ENCODE measurements at places on chromosomes 13 and 19.

DNA sequence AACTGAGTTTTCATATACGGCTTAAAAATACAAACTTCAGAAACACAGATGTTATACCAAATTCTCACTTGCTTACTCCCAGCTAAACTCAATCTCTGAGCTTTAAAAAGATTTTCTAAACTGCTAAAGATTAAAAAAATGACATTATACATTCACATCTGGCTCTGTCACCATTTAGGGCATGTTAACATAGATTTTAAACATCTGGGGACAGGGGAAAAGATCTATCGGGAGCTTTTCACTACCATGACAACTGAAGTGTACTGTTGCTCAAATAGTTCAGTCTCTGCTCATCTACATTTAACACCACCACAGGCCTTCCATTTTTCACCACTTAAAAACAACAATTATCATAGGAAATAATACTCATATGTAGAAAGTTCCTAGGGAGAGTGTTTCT lies 190.8 kb downstream of the ENOX1 start:
- H3K27me3 ChIP-seq = no peaks in the 10 kb centered on the region
- H3K36me3 ChIP-seq = no peaks in the 10 kb centered on the region
- H3K4me1 ChIP-seq = no peaks in the 10 kb centered on the region
- DNase-seq = no peak

GRCh38 chr19:38617283-38617763 lies 430 bp downstream of the MAP4K1 start:
- no peak for DNase-seq
- peak overlapping the region; percentile 100 for H3K4me3 ChIP-seq
- no peaks in the 10 kb centered on the region for H3K27me3 ChIP-seq
- H3K36me3 ChIP-seq = peaks cover 69% of the 10 kb centered on the region
- H3K4me1 ChIP-seq = peaks cover 68% of the 10 kb centered on the region

DNA sequence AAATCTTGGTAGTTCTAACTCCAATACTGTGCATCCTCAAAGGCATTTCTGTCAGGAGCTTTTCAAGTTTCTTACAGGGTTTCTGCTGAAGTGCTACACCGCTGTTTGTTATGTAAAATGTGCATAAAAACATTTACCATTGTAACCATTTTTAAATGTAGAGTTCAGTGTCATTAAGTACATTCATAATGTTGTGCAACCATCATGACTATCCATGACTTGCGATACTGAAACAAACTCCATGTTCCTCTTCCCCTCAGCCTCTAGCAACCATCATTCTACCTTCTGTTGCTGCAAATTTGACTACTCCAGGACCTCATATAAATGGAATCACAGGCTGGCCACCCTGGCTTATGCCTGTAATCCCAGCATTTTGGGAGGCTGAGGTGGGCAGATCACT lies 14.4 kb upstream of the SLC25A42 start:
- H3K27me3 ChIP-seq = no peaks in the 10 kb centered on the region
- peaks cover 15% of the 10 kb centered on the region for H3K36me3 ChIP-seq
- no peaks in the 10 kb centered on the region for H3K4me1 ChIP-seq
- DNase-seq = no peak
- no peak overlapping the region for H3K4me3 ChIP-seq

GRCh38 chr19:23771761-23772674 lies 13.3 kb upstream of the ZNF681 start:
- no peaks in the 10 kb centered on the region for H3K36me3 ChIP-seq
- no peaks in the 10 kb centered on the region for H3K27me3 ChIP-seq
- no peak overlapping the region for H3K4me3 ChIP-seq
- no peaks in the 10 kb centered on the region for H3K4me1 ChIP-seq

DNA sequence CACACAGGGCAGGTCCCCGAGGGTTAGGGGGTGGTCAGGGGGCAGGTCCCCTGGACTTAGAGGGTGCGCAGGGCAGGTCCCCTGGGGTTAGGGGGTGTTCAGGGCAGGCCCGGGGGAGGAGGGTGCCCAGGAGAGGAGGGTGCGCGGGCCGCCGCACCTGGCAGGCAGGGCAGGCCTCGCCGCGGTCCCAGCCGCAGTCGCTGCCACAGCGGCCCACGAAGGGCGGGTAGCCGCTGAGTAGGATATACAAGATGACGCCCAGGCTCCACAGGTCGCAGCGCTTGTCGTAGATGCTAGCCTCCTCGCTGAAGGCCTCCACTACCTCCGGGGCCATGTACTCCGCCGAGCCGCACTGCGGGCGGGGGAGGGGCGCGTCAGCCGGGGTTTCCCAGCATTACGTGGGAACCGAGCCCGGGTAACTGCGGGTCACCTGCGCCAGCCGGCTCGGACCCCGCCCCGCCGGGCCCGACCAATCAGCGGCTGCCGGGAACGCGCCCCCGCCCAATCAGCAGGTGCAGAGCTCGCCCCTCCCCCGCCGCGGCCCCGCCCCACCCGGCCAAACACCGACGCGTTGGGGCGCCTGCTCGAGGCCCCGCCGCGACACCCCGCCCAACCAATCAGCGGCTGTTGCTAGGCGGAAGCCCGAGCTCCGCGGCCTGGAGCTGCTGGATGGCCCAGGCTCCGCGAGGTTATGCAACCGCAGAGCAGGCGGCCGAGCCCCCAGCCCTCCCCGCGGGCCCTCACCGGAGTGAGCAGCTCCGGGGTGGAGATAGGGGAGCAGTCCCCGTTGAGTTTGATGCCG lies 9.2 kb downstream of the MKNK2 start:
- peak overlapping the region; percentile 96 for H3K27ac ChIP-seq
- peak; percentile 99 for DNase-seq
- peaks cover 93% of the 10 kb centered on the region for H3K36me3 ChIP-seq
- peak overlapping the region; percentile 73 for H3K4me3 ChIP-seq
- peaks cover 12% of the 10 kb centered on the region for H3K4me1 ChIP-seq

DNA sequence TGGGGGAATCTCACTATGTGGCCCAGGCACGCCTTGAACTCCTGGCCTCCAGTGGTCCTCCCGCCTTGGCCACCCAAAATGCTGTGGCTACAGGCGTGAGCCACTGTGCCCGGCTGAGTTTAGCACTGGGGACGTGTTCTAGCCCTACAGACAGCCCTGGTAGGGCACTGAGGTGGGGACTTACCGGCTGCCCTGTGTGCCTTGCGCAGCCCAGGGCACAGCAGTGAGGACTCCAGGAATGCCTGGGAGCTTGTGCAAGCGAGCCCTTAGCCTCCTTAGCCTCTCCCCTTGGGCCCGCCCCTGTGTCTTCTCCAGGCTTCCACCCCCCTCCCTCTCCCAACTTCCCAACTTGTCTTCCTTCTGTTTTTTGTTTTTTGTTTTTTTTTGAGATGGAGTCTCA lies 21.0 kb downstream of the CCNE1 start:
- H3K27me3 ChIP-seq = no peaks in the 10 kb centered on the region
- H3K27ac ChIP-seq = no peak overlapping the region
- DNase-seq = no peak
- peaks cover 2% of the 10 kb centered on the region for H3K36me3 ChIP-seq
- H3K4me1 ChIP-seq = peaks cover 25% of the 10 kb centered on the region

DNA sequence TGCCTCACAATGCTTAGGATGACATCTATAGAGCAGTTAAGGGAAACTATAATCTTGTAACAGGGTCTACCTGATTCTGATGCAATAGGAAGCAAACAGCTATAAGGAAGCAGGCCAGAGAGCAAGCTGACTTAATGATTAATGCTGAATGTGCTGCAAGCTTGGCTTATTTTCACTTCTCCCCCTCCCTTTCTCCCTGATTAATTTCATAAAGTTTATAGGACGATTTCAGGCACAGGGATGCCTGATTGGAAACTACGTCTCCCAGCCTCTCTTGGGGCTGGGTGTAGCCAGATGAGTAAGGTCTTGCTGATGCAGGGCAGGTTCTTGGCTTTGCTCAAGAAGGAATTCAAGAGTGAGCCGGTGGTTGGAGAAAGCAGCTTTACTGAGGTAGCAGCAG lies 82.8 kb upstream of the MRI1 start:
- no peaks in the 10 kb centered on the region for H3K36me3 ChIP-seq
- DNase-seq = no peak
- peaks cover 45% of the 10 kb centered on the region for H3K27me3 ChIP-seq
- H3K4me3 ChIP-seq = no peak overlapping the region

DNA sequence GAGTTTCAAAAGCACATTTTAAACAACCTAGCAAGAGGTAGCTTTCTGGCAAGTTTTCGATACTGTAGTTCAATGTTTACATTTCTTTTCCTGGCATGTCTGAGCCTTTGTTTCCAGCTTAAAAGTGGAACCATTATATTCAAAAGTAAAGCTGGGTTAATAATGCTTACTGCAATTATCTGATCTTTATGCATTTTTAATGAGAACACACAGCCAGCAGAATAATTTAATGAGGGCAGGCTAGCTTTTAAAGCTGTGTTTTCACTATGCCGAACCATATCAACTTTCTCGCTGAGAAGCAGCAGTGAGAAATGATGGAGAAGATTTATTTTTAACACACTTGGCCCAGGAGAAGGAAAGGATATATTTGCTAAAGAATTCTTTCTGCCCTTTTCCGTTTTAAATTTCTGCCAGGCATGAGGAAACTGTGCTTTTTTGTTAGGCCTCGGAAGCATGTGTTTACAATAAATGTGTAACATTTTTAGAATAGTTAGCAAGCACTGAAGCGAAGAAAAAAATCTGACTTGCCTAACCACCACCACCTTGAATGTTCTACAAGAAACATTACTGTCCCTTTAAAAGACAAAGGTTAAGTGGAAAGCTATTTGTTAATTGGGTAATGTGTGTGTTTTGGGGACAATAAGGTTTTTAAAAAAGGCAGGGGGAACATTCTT lies 1.0 kb downstream of the MBNL2 start:
- peak overlapping the region; percentile 93 for H3K4me3 ChIP-seq
- peaks cover 40% of the 10 kb centered on the region for H3K4me1 ChIP-seq
- peaks cover 33% of the 10 kb centered on the region for H3K36me3 ChIP-seq
- DNase-seq = no peak
- H3K27ac ChIP-seq = peak overlapping the region; percentile 98

- DNase-seq = no peak
- peaks cover 48% of the 10 kb centered on the region for H3K36me3 ChIP-seq
- H3K4me1 ChIP-seq = peaks cover 9% of the 10 kb centered on the region
These were observed 28.3 kb downstream of the ZNF507 start for GRCh38 chr19:32373585-32374295.

DNA sequence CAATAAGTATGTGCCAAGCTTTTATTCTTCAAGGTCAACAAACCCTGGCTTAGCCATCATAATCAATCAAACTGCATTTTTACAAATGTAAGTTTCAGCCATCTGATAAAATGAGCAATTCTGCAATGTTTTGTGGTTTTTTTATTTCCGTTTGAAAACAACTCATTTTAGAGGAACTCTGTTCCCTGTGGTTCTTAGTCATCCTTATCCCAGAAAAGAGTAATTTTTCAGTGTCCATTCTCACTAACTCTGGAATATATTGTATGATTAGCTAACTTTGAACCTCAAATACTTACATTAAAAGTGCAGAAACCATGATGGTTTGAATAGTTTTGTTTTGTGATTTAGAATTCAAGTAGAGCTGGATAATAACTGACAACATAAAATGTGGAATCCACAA lies 87.6 kb downstream of the IRS2 start:
- DNase-seq = no peak
- no peak overlapping the region for H3K4me3 ChIP-seq
- H3K4me1 ChIP-seq = no peaks in the 10 kb centered on the region
- no peaks in the 10 kb centered on the region for H3K27me3 ChIP-seq
- no peaks in the 10 kb centered on the region for H3K36me3 ChIP-seq
- H3K27ac ChIP-seq = no peak overlapping the region

DNA sequence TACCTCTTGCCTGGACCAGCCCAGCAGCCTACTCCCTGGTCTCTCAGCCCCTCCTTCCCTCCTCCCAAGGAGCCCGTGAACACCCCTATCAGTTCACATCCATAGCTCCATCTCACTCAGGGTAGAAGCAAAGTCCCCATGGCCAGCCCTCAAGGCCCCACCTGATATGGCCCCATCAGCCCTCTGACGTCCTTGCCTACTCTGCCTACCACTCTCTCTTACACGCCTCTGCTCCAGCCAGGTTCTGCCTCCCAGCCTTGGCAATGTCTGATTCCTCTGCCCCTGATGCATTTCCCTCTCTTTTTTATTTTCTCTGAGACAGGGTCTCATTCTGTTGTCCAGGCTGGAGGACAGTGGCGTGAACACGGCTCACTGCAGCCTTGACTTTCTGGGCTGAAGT lies 7.9 kb upstream of the SERTAD3 start:
- H3K4me1 ChIP-seq = no peaks in the 10 kb centered on the region
- no peaks in the 10 kb centered on the region for H3K27me3 ChIP-seq
- no peak overlapping the region for H3K27ac ChIP-seq
- no peak for DNase-seq

All from effector memory CD8-positive, alpha-beta T cell (primary cell).